ENCODE measurements at places on chromosomes 12 and 14.

GRCh38 chr12:46217541-46218321 lies 51.1 kb downstream of the SLC38A1 start:
- DNase-seq, result peak; percentile 33

DNA sequence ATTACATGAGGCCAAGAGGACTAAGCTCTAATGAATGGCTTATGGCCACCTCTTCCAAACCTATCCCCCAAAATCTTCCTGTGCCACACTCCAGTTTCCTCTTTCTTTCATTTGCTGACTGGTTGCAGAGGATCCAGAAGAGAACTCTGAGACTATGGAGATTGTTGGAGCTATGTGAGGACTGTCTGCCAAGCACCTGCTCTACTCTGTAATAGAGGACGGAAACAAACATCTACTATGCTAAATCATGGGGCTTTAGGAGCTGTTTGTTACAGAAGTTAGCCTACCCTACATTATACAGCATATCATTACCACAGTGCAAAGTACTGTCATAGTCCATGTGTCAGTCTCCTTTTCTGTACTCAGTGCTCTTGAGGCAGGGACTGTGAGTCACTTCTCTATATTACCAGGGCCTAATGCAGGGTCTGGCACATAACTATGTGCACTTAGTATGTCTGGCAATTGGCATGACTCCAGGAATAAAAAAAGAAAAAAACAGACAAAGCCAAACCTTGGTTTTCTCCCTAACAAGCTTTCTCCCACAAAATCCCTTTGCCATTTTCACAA lies 95.1 kb downstream of the RPAP3 start:
- DNase-seq, result no peak

GRCh38 chr14:77097700-77098528 lies at the start of gene CIPC:
TSS of gene CIPC (plus strand) at chr14:77098258. CDS start at chr14:77105709, 7,451 bp downstream.
- peak; percentile 98 for DNase-seq

DNA sequence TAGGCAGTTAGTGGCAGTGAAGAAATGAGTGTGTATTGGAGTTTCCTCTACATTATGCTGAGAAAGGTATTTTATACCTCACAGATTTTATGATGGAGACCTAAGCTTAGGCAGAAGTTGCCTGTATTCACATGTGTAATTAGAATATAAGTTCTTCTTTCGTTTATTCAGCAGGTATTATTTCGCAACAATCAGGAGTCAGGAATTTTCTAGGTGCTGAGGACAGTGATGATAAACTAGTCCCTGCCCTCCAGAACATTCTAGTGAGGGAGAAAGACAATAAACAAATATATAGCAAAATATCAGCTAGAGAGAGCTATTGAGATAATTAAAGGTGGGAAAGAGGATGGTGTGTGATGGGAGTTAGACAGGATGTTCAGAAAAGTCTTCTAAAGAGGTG lies 345.7 kb downstream of the GRIN2B start:
- no peak for DNase-seq

DNA sequence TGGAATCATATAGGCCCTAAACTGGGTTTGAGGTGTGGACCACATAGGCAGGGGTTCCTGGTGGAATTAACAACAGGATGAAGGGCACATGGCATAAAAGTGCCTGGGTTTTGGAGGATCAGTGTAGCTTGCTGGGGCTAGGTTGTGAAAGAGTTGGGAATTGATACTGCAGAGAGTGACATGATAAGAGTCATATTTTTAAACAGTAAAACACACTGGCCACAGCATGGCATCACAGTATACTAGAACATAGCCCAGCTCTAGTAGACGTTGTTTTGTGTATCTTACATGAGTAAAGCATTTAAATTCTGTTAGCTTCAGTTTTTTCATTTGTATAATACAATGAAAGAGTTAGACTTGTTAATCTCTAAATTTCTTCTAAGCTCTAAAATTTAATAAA lies 102.0 kb downstream of the POLR3B start:
- no peak for DNase-seq

DNA sequence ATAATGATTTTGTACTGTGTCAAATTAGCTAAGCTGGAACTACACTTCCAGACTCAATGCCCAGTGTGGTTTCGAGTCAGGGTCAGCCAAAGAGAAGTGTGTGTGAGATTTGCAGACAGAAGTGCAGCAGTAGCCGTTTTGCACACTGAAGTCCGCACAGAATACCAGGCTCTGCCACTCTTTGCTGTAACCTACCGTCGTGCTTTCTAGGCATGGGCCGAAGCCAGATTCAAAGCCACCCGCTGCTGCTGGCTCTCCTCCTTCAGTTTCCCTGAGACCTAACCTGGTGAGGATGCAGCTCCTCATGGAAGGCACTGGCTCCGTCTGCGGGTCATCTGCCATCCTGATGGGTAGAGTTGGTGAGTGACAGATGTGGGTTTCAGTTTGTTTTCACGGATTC lies 48.8 kb downstream of the LRTM2 start:
- no peak for DNase-seq

DNA sequence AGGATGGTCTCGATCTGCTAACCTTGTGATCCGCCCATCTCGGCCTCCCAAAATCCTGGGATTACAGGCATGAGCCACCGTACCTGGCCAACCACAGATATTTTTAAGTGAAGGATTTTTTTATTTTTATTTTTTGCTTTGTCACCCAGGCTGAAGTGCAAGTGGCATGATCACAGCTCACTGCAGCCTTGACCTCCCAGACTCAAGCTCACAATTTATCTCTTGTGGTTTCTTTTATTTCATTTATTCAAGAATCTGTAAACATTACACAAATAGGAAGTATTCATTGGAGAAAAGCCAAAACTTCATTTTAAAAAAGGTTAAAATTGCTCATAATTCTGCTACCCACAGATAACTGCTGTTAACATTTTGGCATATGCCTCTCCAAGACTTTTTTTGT lies 13.3 kb downstream of the MOAP1 start:
- no peak for DNase-seq

DNA sequence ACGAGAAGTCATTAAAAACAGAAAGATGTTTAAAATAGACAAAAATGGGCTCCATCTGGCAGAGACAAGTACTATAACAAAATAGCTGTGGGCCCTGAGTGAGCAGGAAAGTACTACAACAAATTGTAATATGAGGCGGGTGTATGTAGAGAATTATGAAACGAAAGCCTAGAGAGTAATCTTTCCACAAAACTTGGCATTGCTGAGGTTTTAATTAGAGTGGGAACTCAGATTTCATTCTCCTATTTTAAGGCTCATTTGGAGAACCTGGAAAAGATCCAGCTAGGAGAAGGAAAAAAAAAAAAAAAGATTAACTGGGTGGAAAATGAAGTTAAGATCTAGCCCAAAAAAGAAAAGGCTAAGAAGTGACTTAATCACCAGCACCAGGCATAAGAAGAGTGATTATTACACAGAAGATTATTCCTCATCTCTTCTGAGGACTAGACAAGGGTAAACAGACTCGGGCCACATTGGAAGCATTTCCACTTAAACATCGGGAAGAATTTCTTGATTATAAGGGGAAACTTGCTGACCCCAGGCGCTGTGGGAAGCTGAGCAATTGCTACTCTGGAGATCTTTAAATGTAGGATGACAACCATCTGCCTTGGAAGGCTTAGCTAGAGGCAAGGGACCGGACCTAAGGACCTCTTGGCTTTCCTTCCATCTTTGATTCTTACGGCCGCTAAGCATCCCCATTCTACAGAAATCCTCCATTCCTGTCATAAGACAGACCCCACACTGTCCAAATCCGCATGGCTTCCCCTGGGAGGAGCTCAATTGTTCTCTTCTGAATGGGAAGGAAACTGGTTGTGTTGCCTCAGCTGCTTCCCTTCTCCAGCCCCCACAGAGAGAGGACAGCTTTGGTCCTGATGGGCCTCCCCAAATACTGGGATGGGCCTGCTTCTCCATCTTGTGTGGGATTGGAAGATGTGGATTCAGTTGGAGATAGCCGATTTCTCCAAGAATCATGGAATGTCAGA lies 40.6 kb downstream of the IGF1 start:
- DNase-seq, result no peak

GRCh38 chr14:75312341-75312740 lies 33.7 kb downstream of the FOS start:
- no peak for DNase-seq

DNA sequence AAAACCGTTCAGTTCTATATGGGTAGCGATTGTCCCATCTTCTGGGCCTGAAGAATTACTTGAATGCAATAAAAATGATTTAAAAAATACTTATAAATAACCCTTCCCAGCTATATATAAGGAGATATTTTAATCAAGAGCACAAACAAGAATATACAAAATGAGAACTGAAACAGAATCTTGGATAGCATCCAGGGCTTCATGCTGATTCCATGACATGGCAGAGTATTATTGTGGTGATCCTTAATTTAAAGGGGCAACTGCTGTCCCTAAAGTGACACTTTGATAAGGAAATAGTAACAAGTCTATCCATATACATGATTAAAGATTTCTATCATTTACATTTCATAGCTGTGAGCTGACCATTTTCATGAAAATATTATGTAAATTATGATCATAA lies 18.8 kb downstream of the WBP11 start:
- DNase-seq, result no peak

GRCh38 chr14:102517392-102518062 lies 8.0 kb upstream of the ANKRD9 start:
- no peak for DNase-seq

GRCh38 chr14:74018174-74018585 lies 908 bp downstream of the ENTPD5 start:
- peak; percentile 47 for DNase-seq

GRCh38 chr12:22993609-22994315 lies 368.8 kb downstream of the ETNK1 start:
- no peak for DNase-seq

- no peak for DNase-seq
Observed at GRCh38 chr12:30268041-30268440, 427.6 kb downstream of the IPO8 start.

DNA sequence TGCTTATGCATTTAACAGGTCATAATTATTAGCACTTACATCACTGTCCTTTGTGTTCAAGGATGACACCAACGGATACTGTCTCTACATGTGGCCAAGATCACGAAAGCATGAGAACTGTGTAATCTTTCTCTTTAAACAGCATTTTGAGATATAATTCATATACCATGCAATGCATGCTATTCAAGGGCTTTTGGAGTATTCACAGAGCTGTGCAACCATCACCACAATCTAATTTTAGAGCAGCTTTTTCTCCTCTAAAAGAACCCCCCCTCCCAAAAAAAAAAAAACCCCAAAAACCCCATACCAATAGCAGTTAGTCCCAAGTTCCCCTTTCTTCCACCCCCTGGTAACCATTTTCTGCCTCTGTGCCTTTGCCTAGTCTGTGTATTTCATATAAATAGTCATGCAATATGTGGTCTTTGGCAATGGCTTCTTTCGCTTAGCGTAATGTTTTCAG lies 60.6 kb downstream of the SPRING1 start:
- peak; percentile 47 for DNase-seq

DNA sequence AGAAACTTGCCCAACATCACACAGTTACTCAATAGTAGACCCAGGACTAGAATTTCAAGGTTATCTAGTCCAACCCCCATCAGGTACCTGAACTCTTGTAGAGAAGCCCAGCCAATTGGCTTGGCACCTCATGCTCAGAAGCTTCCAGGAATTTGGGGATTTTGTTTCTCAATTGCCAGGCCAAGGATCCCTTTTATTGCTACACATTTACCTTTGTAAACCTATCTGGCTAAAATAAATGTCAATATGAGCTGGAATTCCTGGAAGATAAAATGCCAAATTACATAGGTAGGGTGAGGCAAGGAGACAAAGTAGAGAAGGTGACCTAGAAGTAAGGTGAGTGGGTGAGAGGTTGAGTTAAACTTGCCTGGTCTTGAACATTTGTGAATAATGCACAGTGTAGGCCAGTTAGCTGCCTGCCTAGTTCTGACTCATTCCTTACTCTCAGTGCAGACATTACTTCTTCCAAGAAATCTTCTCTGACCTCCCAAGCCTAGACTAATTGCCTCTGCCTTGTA lies 36.3 kb downstream of the SDR9C7 start:
- no peak for DNase-seq

DNA sequence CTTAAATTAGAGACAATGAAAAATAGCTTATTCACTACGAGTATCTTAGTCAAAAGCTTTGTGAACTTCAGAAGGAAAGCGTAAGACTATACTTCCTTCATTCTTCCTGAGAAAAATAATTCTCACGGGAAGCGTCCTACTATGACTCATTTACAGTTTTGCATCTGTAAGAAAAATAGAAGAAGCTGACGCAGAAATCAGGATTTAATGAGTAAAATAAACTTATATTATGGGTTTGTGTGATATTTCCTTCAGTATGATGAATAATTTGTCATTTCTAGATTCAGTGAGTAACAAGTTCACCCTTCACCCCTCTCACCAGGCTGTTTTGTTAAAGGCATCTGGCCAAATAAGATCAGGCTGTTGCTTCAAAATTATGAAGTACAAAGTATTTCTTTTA lies 17.8 kb upstream of the PDE3A start:
- no peak for DNase-seq

DNA sequence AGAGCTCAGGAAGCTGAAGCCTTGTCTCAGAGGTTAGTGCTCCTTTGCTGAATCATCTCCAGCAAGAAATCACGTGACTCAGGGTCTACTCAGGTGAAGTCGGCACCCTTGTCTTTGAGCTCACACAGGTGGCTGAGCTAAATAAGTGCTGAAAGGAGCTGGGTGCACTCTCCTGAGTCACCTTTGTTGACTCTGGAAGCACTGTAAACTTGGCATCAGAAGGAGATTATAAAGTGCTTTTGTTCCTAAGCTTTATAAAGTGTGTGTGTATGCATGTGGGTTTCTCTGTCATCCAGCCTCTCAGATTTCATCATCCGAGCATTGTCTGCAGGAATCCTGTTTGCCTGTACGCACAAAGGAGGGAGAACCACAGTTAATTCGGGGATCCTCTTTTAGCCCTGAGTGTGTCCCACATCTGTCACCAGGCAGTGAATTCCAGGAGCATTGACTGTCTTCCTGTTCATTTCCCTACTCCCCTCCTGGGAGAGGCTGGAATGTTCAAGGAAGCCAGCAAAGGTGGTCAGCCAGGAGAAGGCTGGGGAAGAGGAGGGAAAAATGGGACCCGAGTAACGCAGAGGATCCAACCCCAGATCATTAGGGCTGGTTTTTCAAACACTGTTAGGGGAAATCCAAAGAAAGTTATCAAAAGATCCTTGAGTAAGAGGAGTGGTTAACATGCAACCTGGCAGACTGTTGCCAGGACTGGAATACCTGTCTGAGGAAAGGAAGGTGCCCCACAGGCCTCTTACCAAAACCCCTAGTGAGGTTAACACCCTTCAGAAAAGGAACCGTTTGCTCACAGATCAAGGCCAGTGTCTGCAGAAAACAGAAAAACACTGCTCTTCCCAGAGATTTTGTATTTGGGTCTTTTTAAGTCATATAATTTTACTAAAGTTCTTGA lies 157.5 kb upstream of the HIF1A start:
- DNase-seq, result no peak

DNA sequence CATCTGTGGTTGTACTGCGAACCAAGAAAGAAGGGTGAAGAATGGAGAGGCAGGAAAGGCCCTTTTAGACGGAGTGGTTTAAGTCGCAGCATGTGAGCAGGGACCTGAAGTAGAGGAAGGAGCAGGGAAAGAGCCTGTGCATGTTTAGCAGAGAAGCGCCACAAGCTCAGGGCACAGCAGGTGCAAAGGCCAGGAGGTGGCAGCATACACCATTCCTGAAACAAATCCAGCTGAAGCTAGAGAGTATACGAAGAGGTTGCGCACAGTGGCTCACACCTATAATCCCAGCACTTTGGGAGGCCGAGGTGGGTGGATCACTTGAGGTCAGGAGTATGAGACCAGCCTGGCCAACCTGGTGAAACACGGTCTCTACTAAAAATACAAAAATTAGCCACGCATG lies 49.9 kb downstream of the HELB start:
- no peak for DNase-seq

GRCh38 chr14:100895411-100895810 lies 8.1 kb downstream of the RTL1 start:
- DNase-seq, result no peak

All from GM10248 (cell line).